ENCODE measurements at places on chromosomes 7 and 10.

DNA sequence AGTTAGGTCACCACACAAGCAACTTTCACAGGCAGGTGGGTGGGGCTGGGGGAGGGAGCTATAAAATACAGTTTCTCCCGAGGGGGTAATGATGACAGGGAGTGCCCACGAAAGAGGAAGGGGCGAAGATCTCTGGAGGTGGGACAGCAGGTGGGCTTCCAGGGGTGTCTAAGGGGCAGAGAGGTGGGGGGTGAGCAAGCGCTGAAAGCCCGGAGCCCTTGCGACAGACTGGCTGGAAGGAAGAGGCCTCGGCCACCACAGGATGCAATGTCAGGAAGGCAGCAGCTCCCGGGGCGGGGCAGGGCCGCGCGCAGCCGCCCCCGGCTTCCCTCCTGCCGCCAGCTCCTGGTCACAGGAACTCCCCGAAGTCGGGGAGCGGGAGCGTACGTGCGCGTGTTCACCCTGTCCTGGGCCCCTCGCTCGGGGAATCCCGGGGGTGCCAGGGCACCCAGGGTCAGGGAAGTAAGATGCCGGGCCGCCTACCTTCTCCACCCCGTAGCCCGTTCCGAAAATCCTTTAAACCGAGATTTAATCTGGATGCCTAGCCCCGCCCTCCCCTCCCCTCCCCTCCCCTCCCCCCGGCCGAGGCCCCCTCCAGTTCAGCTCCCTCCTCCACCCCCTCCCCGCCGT lies 105.2 kb upstream of the PPIF start:
- no peak for DNase-seq

DNA sequence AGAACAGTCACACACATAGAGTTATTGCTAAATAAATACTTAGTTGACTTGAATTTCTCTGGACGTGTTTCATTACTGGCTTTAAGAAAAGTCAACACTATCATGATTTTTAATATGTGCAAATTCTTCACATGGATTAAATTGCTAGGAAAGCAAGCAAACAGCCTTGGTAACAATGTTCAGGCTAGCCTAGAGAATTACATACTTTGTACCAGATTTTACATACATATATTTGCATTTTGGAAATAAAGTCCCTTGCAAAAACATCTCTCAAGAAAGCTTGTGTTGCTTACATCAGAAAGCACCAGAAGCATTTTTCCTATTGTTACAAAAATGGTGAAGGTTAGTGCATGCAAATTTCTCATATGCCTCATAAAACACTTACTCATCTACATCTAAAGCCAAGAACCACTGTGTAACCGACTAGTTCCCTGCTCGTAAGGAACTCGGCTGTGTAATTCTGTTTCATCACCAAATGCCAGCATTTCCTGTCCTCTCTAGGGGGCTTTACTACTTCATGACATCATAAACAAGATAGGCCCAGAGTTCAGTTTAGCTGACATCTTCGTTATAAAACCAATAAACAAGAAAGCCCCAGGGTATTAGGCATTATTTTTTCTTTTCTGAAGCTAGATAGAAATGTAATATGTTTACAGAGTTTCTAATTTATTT lies 87.8 kb downstream of the CFAP58 start:
- peak; percentile 80 for DNase-seq

DNA sequence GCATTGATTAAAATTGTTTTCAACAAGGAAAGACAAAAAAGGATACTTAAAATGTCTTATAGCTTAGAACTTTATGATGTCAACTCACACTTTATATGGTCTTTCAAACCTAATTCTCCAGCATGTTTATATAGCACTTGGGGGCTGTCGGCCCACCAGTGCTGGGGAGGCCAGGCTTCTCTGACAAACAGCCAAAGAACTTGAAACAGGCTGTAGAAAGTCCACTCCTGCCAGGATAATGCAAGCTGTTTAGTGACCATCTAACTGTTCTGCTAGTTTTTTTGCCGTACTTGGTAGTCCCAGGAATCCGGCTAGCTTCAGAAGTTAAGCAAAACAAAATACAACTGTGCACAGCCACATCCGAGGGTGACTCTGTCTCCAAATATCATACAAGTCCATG lies 13.6 kb upstream of the SOSTDC1 start:
- DNase-seq: no peak

GRCh38 chr7:16178092-16178491 lies 243.2 kb downstream of the CRPPA start:
- DNase-seq: no peak

GRCh38 chr7:20217193-20217948 lies at the start of gene MACC1:
TSS of gene MACC1 (minus strand) at chr7:20217384. CDS start at chr7:20161862, 55,522 bp downstream.
- no peak for DNase-seq

DNA sequence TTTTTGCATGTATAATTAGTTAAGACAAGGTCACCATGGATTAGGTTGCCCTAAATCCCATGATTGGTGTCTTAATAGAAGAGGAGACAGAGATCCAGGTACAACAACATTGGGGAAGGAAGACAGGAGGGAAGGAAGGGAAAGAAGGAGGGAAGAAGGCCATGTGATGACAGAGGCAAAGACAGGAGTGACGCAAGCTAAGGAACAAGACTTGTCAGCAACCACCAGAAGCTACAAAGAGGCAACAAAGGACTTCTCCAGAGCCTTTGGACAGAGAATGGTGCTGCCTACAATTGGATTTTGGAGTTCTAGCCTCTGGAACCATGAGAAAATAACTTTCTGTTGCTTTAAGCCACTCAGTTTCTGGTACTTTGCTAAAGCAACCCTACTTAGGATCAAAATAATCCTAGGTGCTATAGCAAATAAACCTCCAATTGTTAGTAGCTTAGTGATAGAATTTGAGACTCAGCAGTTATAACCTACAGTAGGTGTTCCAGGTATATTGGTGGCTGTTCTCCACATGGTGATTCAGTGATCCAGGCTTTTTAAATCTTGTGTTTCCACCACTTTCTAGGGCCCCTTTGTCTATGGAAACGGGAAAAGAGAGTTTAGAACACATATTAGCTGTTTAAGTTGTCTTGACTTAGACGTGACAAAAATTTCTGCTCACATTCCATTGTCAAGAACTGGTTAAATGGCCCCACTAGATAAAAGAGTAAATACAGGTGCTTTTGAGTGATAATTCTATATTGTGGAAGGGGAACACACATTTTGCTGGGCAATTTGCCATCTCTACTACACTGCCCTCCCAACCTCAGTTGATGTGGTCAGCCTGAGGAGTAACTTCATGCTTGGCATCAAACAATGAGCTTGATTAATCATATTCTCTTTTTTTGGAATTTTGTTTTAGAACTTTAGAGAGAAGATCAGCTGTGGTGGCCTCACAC lies 70.5 kb upstream of the SP4 start:
- no peak for DNase-seq

GRCh38 chr10:52668024-52668423 lies 104.6 kb downstream of the MBL2 start:
- DNase-seq: peak; percentile 57

GRCh38 chr7:99404235-99404976 lies 4.0 kb downstream of the PDAP1 start:
- DNase-seq: peak; percentile 18

- no peak for DNase-seq
Observed at GRCh38 chr7:69419934-69420333, 178.3 kb upstream of the AUTS2 start.

DNA sequence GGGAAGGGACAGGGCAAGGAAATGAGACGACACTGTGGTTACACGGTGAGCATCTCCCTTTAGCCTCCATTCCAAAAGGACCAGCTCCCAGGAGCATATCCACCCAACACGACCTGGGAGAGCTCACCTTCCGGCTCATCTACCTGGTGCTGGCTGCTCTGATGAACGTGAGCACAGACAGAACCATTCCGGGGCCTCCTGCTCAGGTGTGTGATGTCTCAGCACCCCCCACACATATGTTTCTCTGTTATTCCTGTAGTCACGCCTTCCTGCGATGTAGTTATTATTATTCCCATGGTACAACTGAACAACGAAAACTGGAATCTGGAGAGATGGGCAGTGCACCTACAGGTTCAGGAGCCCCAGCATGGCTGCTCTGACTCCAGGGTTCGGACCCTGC lies 20.5 kb upstream of the GPR26 start:
- no peak for DNase-seq

DNA sequence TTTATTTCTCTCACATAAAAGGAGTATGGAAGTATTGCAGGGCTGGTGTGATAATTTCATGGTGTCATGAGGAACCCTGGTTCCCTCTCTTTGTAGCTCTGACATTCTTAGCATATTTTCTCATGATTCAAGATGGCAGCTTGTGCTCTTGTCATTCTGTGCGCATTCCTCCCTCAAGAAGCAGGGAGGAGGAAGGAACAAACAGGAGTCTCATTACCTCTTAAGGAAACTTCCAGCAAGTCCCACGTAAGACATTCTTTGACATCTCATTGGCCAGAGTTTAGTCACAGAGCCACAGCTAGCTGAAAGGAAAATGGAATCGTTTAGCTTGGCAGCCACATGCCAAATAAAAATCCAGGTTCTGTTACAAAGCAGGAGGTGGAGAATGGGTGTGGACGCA lies 546.8 kb downstream of the LRMDA start:
- DNase-seq: no peak

DNA sequence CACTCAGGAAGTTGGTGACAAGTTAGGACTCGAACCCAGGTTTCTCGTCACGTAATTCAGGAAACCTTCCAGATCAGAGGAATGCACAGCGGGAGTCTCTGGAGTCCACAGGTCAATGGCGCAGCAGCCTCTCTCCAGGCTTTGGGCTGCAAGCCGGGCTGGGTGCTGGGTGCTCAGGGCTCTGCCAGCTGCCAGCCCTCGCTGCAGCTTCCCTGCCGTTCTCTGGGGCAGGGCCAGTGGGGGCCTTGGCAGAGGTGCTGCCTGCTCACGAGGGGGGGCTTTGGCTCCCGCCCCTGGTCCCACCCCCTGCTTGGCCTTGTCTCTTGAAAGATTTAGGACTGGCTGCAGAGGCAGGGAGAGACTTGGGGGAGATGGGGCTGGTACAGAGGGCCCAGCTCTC lies at the start of gene TACR2:
Gene TACR2 (minus strand): TSS at position 224 of the 400 bp plus-strand sequence. CDS start 595 bp downstream, outside the sequence.
- DNase-seq: no peak

- DNase-seq: no peak
Observed at GRCh38 chr7:112622159-112622715, 141.4 kb downstream of the LSMEM1 start.

- DNase-seq: no peak
Observed at GRCh38 chr10:125709553-125710474, 9.7 kb upstream of the EDRF1 start.
